ENCODE measurements at places on chromosomes 1 and 21. TPM values are rescaled to one million over a fixed set of nuclear protein-coding genes. Genes with fewer than 3 reads are reported as not detected.

The MIXL1 gene
- 61.1 TPM for total RNA-seq

DNA sequence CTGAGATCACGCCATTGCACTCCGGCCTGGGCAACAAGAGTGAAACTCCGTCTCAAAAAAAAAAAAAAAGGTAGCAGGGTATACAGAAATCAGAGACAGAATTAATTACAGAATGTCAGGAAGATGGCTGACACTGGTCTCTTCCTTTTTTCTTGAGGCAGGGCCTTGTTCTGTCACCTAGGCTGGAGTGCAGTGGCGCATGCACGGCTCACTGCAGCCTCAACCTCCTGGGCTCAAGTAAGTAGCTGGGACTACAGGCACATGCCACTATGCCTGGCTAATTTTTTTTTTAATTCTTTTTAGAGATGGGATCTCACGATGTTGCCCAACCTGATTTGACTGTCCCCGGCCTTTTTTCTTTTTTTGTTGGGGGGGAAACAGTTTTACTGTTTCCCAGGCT is 16.4 kb downstream of the RNU5D-1 start:
- DNase-seq: no peak

GRCh38 chr1:65949933-65950332 is 157.2 kb downstream of the PDE4B start:
- no peak for DNase-seq

DNA sequence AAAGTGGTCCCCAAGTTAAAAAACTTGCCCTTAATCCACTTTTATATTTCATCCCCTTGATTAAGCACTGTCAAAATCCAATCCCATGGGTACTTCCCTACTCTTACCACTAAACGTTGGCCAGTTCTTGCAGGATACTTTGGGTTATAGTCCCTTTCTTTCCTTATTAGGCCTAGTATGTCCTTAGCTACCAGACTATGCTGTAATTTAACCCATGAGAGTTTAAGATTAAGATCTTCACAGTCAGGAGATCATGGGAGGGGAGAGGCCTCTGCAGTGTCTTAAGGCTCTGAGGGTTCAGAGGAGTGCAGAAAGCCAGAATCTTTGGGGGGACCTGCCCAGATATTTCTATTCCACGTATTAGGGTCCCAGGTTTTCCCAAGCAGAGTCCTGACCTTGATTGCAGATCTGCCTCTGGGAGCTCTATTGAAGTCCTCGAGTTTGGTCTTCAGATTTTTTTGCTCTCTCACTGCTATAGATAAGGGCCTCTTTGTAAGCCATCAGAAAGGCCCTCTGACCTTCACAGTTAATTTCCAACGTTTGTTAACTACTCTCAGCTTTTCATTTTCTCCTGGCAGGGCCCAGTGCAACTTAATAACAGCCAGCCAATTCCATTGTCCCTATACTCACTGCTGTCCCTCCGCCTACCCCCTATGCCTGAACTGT is 9.0 kb upstream of the CGN start:
- no peak for DNase-seq

DNA sequence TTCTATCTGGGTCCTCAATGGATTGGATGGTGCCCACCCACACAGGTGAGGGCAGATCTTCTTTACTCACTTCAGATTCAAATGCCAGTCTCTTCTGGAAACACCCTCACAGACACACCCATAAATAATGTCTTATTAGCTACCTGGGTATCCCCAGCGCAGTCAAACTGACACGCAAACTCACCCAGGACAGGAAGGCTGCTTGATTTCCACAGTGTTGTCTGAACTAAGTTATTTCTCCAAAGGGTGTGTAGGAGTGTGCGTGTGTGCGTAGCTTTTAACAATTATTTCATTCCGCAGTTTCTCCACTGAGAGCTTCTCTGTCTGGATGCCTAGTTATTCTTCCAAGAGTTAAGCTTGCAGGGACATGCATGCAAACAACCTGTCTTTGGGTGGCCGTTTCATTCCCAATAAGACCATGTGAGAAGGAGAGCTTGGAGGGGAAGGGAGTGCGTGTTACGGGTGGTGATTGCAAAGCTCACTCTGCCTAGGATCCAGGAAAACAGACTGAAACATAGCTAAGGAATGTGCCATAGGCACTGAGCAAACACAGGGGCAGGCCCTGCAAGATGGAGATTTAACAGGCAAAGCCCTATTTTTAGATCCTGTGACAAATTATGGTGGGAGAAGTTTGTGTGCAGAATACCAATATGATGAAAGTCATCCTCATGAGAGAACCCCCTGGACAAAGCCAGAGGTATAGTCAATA is 269.7 kb downstream of the DYRK1A start:
- no peak for DNase-seq

- DNase-seq: peak; percentile 87
Measured at GRCh38 chr1:25771221-25772114, 28.5 kb upstream of the SELENON start.

GRCh38 chr1:168054117-168054516 is 82.6 kb downstream of the GPR161 start:
- DNase-seq: no peak

Data from H7 (cell line).